ENCODE measurements at places on chromosomes 1 and 21.
A peak's percentile ranks its signal among the peaks of the same experiment; 100 is the strongest.

DNA sequence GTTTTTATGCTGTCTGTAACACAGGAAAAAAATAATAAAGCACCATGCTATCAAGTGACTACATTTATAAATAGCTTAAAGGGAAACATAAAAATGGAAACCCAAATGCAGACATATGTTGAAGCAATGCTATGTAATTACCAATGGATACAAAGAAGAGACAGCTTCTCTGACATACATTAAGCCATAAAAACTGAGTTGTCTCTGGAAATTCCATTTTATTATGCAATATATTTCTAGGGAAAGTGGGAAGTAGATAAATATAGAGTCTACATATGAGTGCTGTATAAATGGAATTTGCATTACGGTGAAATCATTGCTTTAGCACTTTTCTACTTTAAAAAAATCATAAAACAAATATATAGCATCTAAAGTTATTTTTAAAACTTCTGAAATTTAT is 135.2 kb upstream of the COL11A1 start:
- no peak for DNase-seq

GRCh38 chr21:38925923-38926322 is 120.2 kb downstream of the ETS2 start:
- peak; percentile 91 for DNase-seq

DNA sequence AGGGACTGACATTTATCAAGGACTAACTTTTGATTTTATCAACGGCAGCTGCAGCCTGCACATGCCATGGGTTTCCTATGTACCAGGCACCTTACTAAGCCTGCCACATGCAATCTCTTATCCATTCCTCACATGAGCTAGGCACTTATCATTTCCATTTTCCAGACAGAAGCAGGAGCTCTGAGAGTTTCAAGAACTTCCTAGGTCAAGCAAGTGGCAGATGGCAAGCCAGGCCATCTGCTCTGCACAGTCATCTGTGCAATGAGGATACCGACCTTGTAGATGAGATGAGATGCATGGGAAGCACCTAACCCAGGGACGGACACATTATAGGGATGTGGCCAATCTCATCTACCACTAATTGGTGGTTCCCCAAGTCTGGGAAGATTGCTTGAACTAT is 339.4 kb upstream of the USP24 start:
- no peak for DNase-seq

- no peak for DNase-seq
These were observed 54.2 kb downstream of the HIVEP3 start for GRCh38 chr1:41864471-41865040.

DNA sequence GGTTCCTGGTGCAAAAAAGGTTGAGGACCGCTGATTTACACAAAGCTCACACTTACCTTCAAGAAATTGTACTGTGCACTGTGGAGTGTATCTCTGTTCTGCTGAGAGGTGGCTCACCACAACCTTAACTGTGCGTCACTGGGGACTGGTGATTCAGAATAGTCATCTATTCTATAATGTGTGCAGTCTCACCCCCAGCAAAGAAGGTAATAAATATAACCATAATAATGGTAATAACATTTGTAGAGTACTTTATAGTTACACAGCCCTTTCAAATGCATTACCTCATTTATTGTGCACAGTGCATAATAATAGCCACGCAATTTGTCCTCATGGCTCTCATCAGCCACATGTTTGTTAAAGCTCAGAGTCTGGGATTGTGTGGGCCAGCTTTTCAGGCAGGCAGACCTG is 59.4 kb upstream of the DUSP10 start:
- no peak for DNase-seq

GRCh38 chr1:39819091-39819812 is 30.6 kb upstream of the BMP8B start:
- peak; percentile 15 for DNase-seq

GRCh38 chr1:212852105-212852688 is 4.7 kb upstream of the SPATA45 start:
- DNase-seq, result no peak

DNA sequence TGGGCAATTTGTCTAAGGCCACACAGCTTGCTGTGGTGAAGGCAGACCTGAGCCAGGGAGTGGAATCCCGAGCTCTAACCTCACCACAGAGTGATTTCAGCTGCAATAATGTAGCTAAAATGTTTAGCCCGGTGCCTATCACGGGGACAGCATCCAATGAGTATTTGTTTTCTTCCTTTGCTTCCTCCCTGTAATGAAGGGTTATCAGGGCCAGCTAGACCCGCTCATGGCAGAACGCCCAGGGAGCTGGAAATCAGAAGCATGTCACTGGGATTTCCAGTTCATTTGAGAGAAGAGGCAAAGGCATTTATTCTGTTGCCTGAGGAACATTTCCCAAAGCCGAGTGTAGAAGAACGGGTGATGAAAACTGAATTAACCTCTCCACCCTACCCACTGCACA is 183.1 kb downstream of the ZSCAN20 start:
- no peak for DNase-seq

- no peak for DNase-seq
These were observed 84.0 kb downstream of the RAVER2 start for GRCh38 chr1:64828829-64829228.

GRCh38 chr1:156053768-156054499 is at the start of gene UBQLN4:
Gene UBQLN4, minus strand, starts transcription at chr1:156053798. Its CDS starts 97 bp downstream, at chr1:156053701.
- DNase-seq, result peak; percentile 48

DNA sequence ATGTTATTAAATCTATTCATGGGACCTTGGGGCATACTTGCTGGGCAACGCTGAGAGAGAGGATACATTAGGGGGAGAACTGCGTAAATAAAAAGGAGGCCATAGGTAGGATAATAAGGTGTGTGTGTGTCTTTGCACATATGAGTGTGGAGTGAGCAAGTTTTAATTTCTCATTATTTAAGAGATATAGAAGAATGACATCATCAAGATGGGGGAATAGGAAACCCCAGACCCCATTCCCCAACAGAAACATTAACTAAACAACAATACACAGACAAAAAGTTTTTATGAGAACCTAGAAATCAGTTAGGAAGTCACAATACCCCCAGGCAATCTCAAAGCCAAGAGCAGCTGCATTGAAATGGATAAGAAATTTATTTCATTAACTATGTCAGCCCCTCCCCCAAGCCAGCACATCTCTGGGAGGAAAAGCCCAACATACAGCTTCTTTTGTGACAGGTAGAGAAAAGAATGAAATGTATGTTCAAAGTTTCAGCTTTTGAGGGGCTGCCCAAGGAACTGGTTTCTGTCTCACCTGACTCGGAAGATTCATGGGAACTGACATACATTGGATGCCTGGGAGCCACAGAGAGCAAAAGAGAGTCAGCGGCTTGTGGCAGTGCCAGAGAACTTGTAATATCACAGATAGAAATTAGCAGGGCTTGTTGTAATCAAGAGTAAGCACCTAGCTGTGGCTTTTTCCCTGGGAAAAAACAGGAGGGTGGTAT is 234.3 kb upstream of the NFIA start:
- DNase-seq, result no peak

DNA sequence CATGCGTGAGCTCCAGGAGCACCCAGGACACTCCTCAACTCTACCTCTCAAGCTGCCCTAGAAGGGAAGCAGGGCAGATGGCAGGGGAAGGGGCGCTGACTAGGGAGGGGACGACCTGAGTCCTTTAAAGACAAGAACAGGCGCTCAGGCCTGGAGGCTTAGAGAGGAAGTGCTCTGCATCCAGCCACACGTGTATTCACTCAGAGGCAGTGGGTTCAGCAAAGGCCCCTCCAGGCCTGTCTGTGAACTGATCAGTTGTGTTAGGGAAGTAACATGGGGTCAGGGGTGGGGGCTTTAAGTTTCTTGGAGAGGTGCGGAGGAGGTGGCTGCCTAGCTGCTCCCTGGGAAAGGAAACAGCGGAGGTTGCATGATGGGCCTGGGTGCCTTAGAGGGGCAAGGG is 37.1 kb upstream of the ARF1 start:
- DNase-seq, result no peak

GRCh38 chr1:53265581-53265980 is 27.3 kb upstream of the MAGOH start:
- no peak for DNase-seq

GRCh38 chr1:223487887-223488259 is 94.7 kb downstream of the CCDC185 start:
- DNase-seq, result no peak

- DNase-seq, result peak; percentile 29
These were observed 105.5 kb downstream of the LYPLAL1 start for GRCh38 chr1:219279017-219279770.

- no peak for DNase-seq
These were observed 11.5 kb downstream of the CNST start for GRCh38 chr1:246577720-246578106.

GRCh38 chr1:167710836-167711235 is 10.9 kb upstream of the MPZL1 start:
- no peak for DNase-seq

- no peak for DNase-seq
These were observed 5.2 kb upstream of the HSD3B2 start for GRCh38 chr1:119409731-119410130.

GRCh38 chr1:59100708-59101374 is 196.1 kb upstream of the FGGY start:
- peak; percentile 54 for DNase-seq

DNA sequence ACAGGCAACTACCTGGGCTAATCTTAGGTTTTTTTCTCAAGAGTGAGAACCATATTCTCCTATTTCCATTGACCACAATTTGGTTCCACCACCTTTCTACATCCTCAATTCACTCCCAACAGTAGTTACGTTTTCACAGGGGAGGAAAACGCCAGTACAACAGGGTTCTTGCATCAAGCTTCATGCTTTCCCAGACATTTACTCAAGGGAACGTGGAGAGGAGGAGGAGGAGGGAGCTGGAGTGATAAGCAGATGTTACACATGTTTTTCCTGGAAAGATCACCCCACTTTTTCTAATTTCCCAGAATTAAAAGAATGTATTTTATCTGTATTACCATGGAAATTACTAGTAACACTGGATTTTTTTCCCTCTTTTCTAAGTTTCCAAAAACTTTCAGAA is 58.3 kb downstream of the RGS5 start:
- DNase-seq, result no peak

DNA sequence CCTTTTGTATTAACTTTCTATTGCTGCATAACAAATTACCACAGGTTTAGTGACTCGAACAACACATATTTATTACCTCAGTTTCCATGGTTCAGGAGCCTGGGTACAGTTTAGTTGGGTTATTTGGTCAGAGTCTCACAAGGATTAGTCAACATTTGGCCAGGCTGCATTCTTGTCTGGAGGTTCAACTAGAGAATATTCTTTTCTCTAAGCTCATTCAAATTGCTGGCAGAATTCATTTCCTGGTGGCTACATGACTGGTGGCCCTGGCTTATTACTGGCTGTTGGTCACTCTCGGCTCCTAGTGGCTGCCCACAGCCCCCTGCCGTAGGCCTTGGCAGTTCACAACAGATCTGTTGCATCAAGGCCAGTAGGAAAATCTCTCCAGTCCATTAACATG is 81.1 kb upstream of the ADAR start:
- DNase-seq, result no peak

DNA sequence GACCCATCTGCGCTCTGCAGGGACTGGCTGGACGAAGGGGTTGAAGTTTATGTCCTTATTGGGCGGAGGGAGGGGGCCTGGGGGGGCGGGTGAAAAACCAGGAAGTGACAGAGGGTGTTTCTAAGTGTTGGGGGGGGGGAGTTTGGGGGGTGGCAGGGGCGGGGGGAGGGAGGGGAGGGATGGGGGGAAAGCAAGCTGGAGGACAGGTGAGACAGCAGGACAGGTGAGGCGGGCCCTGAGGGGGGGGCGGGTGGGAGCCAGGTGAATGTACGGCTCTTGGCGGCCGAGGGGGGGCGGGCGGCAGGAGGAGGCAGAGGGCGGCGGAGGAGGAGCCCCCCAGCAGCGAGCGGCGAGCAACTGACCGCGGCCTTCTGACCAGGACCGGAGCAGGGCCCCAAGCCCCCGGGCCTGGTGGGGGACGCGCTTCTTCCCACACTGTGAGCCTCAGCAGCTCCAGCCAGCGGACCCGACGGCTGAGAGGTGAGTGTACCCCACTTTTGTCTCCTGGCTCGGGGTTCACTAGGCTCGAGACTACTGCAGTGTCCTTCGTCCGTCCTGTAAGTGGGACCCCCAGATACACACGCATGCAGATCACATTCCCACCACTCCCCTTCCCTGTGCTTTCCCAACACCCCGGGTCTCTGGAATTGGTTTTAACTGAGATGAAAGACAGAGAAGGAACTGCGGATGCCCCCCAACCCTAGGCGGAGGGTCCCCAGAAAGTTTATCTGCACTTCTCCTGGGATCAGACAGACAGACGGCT is at the start of gene ZBTB7B:
TSS of gene ZBTB7B (plus strand) at position 339 of the 763 bp plus-strand sequence. CDS start 11,859 bp downstream, outside the sequence.
- DNase-seq, result no peak

- DNase-seq, result peak; percentile 73
These were observed 26.5 kb upstream of the VAV3 start for GRCh38 chr1:107991371-107992066.

DNA sequence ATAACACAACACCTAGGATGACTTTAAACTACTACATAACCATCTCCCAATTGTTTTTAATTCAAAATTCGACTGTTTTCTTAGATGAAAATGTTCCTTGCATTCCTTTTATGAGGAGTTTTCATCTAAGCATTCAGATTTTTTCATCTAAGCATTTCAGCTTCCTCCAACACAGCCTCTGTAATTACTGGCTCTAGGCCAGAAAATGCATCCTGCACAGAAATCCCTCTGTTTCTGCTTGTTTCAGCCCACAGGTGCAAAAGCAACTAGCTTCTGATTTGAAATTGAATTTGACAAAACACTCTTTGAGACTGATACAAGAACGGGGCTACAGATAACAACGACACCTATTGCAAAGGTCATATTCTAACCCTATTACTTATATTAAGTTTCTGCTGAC is 90.4 kb downstream of the RGS21 start:
- DNase-seq, result no peak

DNA sequence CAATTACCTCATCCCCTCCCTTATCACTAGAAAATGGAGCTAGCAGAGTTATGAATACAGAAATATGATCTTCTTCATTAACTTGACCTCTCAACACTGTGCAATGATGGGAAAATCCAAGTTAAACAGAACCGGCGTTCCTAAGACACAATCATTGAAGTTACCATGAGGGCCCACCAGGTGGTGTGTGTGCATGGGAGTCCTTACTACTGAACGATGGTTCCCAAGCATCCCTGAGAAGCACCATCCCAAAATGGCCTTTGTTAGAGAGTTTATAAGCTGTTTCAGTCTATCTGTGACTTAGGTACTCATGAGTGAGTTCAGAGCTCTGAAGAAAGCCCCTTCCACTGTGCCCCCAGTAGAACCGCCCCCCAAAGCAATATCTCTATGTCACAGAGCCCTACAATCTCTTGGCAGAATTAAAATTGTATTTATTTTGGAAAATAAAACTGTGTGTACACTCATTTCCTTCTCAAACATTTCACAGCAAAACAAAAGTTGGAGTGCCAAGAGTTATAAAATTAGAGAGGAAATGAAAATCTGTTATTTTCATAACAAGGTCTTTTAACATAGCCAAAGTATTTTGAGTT is 56.8 kb downstream of the PLD5 start:
- peak; percentile 46 for DNase-seq

DNA sequence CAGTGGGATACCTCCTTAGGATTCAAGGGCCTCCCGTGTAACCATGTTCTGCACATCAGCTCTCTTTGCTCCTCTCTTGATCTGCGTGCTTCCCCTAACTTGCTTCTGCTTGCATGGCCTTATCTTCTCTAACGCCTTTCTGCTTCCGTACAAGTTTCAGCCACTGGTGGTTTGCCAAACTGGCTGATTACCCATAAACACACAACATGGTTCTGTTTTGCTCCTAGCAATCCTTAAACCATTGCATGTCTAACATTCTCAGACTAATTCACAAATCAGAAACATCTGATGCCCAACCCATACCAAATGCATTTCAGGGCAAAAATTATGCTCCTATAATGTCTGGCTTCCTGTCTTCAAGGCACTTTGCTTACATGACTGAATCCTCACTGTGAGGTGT is 166.4 kb downstream of the PBX1 start:
- DNase-seq, result no peak

All from HT1080 (cell line).